ENCODE measurements at places on chromosomes 3 and 15.

DNA sequence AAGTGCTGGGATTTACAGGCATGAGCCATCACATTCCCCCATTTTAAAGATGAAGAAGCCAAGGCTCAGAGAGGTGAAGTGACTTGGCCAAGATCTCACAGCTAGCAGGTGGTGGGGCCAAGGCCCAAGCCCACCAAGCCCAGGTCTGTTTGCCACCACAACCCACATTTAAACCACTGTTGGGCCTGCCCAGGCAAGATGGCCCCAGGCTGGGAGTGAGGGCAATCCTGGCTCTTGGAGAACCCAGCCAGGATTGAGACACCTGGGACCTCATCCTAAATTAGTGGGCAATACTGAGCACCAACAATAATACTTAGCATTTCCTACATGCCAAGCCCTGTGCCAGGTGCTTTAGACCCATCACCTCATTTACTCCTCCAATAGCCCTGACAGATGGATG, 6.9 kb downstream of the IGDCC3 start:
- no peak for DNase-seq

DNA sequence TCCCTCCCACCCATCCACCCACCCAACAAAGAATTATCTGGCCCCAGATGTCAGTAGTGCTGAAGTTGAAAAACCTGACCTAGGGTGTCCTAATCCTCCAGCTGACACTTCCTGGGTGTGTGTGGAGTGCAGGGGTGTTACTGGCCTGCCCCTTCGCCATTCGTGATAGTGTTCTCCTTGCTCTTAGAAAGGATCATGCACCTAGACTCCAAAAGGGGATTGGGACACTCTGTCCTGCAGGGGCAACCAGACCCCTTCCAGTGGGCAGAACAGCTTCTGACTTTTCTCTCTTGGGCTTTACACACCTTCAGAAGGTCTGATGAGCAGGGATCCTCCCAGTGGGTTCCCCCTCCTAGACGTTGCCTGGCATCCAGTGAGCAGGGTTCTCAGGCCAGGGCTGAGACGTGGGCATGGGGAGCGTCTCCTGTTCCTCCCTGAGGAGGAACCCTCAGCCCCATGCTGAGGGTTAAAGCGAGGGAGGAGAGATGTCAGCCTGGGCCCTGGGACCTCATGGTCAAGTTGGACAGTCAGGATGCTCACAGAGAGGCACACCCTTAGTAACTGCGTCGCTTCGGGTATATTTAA, 75.0 kb downstream of the AAGAB start:
- no peak for DNase-seq

GRCh38 chr3:106176734-106177133, 307.9 kb upstream of the CBLB start:
- peak; percentile 7 for DNase-seq

GRCh38 chr15:67021455-67021854, 43.9 kb upstream of the SMAD3 start:
- no peak for DNase-seq

DNA sequence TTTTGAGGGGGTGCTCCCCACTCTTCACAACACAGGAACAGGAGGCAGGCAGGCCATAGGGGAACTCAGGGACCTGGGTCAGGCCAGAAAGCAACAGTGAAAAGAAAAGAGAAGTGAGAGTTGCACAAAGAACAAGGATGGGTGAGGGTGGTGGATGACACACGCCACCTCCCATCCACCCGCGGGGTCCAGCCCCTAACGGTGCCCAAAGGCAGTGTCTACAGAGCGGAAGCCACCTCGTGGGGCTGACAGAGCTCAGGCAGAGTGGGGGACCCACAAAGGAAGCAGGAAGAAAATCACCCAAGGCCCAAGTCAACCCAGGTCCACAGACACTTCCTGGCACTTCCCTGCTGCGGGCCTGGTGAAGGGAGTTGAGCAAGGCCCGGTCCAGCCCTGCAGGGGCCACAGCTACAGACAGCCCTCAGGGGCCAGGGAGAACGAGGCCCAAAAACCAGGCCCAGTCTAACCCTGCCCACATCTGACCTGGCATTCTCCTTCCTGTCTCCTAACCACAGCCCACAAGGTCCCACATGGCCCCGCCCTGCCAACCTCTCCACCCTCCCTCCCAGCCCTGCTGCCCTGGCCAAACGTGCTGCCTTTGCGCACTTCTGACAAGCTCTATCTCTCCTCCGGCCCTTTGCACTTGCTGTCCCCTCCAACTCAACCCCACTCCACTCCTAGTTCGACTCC, 5.9 kb downstream of the NUP210 start:
- DNase-seq = peak; percentile 43

DNA sequence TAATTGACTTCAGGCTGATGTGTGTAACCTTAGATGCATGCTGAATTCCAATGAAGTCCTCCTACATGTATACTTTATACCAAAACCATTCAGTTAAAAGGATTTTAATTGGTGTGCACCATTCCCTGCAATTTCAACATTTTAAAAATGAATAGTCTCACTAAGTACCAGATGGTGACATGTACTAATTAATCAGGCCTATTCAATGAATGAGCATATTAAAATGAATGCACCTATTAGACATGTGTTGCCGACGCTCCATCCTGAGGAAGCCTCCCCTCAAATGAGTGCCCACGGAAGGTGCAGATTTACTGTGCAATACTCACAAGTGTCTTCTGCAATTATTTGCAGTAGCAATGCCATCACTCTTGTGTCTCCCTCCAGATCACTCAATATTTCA, 124.7 kb upstream of the TSPAN3 start:
- no peak for DNase-seq

GRCh38 chr3:156396851-156397250, 158.1 kb downstream of the SSR3 start:
- DNase-seq = no peak

- DNase-seq = no peak
Observed at GRCh38 chr3:60588806-60589205, 662.4 kb downstream of the FHIT start.

GRCh38 chr3:154250291-154250690, 74.0 kb downstream of the DHX36 start:
- no peak for DNase-seq

DNA sequence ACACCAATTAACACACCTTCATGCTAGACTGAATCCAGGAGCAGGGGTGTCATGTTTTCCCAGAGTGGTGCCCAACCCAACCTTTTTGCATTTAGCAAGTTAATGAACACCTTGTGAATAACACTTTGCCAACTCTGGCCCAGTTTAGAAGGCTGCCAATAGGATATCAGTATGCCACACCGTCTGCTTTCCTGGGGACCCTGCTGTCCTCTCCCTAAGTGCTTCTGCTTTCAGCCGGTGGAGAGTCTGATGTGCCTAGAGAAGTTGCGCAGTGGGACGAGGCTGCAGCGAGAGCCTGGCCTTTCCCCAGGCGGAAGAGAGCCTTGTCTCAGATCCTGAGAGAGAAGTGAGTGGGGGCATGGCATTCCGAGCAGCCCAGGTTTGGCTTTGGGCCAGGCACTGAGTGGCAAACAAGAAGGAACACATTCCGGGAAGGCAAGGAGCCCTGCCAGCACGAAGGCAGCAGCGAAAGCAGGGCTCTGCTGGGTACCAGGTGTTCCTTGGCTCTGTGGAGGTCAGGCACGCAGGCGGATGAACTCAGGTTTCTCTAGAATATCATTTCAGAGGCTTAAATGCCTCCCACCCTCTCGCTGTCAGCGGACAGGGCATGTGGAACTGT, 36.9 kb downstream of the SENP8 start:
- no peak for DNase-seq

DNA sequence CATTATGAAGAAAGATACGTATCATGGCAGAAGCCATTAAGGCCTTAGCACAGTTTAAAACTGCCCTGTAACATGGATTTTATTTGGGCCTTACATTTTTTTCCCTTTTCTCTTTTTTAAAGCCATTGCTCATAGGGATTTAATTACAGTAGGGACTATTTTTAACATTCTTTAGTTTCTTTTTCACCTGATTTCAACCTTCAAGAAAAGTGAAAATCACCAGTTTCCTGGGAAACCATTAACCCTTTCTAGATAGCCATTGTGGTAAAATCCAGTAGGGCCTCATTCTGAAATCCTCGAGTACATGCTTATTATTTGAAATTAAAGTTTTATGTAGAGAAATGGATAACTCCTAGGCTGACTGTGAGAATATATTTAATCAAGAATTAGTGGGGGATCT, 3.1 kb downstream of the SPRED1 start:
- DNase-seq = no peak

GRCh38 chr3:194296454-194297263, 54.5 kb downstream of the CPN2 start:
- no peak for DNase-seq

DNA sequence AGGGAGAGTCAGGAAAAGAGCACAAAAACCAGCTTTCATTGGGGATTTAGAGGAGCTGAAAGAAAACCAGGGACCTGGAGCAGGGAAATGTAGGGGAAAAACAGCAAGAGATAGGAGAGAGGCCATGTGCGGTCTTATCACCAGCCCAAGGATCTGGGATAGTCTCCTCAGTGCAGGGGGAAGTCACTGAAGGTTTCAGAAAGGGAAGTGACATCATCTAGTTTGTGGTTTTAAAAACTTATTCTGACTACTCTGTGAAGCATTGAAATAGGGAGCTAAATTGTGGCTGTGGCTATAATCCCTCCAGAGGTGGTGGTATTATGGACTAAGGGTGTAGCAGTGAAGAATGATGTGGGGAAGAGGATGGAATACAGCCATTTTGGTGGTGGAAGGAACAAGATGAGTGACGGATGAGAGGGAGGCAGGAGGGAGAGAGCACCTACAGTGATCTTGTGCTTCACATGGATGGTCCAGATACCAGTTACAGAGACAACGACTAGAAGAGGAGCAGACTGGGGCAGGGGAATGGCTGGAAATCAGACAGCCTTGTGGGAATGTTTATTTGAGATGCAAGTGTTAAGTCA, 72.7 kb downstream of the HMG20A start:
- no peak for DNase-seq

GRCh38 chr3:64342940-64343688, 117.8 kb upstream of the PRICKLE2 start:
- DNase-seq = no peak

- DNase-seq = no peak
Observed at GRCh38 chr3:174438501-174439145, 420.5 kb upstream of the NAALADL2 start.

DNA sequence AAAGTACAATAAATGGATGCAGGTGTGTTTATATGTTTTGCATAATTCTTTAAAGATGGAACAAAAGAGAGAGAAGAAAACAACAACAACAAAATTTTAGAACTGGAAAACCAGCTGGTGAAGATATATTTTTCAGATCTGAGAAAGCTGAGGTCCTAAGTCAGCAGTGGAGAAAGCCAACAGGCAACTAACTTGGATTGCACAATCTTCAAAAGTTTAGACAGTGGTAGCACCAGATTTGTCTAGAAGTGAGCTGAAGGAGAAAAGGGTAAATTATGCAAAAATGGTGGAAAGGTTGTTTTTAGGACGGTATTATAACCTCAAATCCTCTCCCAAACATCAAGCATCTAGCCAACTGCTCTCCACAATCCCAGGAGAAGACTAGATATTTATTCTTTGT, 17.0 kb downstream of the FGF12 start:
- no peak for DNase-seq

DNA sequence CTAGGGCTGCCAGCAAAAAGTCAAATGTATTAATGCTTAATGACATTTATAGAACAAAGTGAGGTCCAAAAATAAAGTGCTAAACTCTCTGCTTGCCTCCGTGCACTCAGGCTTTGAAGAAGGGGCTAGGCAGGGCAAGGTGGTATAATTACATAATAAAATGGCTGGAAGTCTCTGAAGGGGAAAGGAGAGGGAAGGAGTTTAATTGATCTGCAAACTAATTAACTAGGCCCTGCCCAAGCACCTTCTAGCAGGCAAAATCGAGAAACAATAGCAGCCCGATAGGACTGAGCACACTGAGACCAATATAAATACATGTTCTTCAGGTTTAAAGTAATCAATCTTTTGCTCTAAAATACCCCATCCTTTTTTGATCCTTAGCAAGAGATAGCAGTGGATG, 13.0 kb downstream of the DIS3L start:
- no peak for DNase-seq

DNA sequence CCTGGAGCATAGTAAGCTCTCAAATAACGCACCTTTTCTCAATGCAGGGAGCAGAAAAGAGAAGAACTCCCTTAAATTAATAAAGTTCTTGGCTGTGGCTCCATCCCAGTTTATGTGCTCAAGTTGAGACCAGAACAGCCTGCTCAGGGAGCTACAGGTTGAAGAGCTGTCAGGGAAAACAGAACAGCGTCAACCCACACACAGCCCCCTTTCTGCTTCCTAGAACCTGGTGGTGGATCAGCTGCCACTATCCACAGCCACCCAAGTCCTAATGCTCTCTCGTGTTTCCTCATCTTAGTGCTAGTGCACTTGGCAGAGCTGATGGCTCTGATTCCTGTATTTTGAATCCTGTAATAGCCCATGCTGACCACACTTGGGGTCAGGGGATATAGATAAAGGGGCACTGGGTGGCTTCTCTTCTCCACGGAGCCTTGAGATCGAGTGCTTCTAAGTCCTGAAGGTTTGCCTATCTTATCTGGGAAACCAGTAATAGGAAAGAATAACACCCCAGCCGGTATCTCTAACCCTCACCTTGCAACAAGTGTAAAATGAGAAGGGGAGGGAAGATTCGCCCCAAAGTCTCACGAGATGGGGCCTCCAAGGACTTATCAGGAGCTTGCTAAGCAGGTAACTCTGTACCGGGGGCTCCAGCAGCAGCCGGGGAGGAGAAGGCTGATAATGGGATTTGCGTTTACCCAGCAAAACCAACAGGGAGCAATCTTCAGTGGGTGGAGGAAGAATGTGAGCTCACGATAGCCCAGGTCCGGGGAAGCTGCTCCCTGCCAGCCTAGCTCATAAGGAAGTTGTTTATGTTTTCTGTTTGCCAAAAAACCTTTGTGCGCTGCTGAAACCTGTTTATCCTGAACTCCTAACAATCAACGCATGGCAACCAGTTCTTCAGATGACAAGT, 136.2 kb upstream of the ICE2 start:
- no peak for DNase-seq

- DNase-seq = no peak
Observed at GRCh38 chr15:82158811-82159210, 103.7 kb downstream of the EFL1 start.

DNA sequence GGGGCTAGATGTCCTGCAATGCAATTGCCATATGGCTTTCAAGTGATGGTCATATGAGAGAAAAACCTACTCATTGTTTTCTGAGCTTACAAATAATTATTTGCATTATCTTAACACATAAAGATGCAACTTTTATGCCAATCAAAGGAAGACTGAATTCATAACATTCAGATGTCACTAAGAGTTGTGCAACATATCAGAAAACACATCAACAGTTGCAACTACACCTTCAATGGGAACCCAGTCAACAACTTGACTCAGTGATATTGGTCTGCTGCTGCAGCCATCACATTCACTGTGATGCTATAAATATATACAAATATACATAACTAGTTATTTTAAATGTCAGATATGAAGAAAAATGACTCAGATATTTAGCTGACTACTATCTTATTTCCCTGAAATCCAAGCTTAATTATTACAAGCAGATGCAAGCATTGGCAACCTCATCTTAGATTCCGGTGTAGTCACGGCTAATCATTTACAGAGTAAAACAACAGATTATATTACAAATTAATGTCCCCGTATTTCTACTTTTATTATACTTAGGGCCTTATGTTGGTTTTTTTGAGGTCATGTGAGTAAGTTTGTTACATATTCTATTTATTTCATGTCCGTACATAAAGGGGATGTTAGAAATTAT, 23.7 kb downstream of the CNTN3 start:
- no peak for DNase-seq

- no peak for DNase-seq
Observed at GRCh38 chr3:73716418-73716817, 91.7 kb upstream of the PDZRN3 start.

- no peak for DNase-seq
Observed at GRCh38 chr15:27665002-27665401, 434.1 kb downstream of the OCA2 start.

GRCh38 chr15:29120593-29121368, 148.8 kb downstream of the NSMCE3 start:
- DNase-seq = no peak
